Renal cortical epithelial cell (primary cell): ENCODE measurements at places on chromosomes 12 and 14. TPM values are rescaled to one million over a fixed set of nuclear protein-coding genes. Genes with fewer than 3 reads are reported as not detected.

The LRRC10 gene
- total RNA-seq, result not detected in 2 replicates

The ACVR1B gene
- total RNA-seq, result 14.8 and 58.1 TPM in 2 replicates

The BIN2 gene
- not detected in 2 replicates for total RNA-seq

The STAC3 gene
- 1.2 TPM in 1 of 2 replicates, not detected in the other for total RNA-seq

The SCN8A gene
- total RNA-seq, result 1.0 and 1.1 TPM in 2 replicates
